ENCODE measurements at places on chromosomes 16 and 17.
A peak's percentile ranks its signal among the peaks of the same experiment; 100 is the strongest.

- no peak for DNase-seq
Measured at GRCh38 chr17:76645481-76645880, 1.9 kb upstream of the ST6GALNAC1 start.

DNA sequence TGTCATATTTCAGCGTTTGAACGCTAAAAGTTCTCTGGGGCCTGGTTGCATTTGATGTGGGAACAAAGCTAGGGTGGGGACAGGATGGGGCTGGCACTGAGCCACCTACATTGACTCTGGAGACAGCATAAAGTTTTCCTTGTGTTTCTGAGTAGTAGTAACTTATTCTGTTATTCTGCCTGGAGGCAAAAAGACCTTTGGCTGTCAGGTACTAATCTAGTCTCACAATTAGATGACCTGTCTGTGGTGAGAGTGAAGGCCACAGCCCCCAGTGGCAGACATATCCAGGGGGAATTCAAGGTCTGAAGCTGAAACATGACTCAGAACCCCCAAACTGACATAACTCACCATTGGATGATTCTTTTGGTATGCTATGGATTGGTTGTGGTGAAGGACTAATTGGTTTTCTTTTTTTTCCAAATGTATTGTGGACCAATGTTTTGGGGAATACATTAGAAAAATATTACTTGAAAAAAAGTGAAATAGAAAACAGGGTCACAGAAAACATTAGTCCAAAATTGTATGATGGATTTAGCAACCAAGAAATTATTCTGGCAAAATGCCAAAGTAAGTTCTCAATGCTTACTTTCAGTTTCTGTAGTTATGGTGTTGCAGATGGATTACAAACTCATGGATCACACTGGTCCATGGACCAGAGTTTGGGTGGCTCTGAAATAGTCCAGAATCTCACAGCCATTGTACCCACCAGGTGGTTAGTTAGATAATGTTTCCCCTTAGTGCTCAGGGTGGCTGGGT is 10.5 kb upstream of the SALL1 start:
- no peak for DNase-seq

DNA sequence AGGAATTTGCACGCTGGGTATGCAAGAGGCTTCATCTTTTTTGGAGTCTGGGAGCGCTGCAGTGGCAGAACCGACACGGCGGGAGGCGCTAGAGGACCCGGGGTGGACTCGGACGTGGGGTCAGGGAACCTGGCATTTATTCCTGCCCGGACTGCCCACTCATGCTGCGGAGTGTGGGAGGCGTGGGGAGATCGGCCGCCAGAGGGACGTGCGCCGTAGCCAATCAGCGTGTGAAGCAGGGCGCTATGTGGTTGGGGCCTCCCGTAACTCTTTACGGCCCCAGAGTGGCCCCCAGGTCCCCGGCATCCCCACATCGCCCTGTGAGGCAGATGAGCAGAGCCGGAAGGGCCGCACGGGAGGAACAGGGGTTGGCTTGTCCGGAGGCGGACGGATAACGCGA is 11.2 kb downstream of the FLYWCH2 start:
- no peak for DNase-seq

DNA sequence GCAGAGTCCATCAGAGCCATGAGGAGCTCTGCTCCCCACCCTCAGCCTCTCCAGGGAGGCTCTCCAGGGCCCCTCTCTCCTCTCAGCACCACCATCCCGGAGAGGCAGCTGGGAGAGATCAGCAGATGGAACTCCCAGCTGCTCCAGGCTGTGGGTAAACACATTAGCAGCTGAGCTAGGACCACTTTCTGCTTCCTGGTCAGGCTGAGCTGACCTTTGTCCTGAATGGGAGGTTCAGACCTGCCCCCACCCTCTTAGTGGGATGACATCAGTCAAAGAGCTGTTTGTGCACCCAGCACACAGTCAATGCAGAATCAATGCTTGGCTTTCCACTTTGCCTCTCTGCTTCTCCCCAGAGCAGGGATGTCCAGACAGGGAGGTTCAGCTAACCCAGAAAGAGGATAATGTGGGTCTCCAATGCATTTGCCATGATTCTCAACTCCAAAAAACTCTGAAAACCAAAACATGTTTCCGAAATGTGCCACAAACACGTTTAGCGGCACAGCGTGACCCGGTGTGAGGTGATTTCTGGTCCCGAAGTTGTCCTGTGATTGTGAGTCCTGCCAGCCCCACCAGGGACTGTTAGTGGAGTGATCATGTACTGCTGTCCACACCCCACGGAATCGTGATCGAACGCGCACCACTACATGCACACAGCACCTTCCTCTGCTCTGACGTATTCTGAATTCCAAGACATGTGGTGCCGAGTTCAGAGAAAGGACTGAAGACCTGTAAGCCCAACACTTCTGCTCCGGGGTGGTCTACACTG is 6.7 kb downstream of the GPR142 start:
- no peak for DNase-seq

GRCh38 chr17:30299000-30299399 is 7.3 kb upstream of the BLMH start:
- no peak for DNase-seq

DNA sequence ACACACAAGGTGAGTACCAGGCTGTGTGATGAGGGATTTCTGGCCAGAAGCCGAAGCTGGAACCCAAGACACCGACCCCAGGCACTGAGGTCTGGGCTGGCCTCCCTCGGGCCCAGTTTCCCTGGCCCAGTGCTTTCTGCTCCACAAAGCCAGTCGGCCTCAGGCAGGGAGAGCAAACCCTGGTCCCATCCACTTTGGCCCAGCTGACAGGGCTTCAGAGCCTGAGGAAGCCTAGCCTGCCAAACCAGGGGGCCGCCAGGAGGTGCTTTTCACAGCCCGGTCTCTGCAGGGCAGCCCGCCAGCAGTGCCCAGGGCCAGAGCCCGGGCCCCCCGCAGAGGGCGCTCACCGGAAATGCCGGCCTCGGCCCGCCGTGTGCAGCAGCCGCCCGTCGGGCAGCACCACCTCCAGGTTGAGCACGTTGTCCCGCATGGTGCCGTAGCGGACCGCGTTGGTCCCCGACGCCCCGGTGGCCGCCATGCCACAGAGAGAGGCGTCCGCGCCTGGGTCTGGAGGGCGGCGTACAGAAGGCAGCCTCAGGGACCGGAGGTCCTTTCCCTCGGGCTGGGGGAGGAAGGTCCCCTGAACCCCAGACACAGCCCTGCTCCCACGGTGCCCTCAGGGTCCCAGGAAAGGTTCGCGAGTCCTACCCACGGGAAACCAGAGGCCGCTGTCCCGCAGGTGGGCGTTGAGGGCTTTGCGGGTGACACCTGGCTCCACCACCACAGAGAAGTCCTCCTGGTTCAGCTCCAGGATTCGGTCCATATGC is 2.2 kb downstream of the LDHD start:
- DNase-seq: no peak

DNA sequence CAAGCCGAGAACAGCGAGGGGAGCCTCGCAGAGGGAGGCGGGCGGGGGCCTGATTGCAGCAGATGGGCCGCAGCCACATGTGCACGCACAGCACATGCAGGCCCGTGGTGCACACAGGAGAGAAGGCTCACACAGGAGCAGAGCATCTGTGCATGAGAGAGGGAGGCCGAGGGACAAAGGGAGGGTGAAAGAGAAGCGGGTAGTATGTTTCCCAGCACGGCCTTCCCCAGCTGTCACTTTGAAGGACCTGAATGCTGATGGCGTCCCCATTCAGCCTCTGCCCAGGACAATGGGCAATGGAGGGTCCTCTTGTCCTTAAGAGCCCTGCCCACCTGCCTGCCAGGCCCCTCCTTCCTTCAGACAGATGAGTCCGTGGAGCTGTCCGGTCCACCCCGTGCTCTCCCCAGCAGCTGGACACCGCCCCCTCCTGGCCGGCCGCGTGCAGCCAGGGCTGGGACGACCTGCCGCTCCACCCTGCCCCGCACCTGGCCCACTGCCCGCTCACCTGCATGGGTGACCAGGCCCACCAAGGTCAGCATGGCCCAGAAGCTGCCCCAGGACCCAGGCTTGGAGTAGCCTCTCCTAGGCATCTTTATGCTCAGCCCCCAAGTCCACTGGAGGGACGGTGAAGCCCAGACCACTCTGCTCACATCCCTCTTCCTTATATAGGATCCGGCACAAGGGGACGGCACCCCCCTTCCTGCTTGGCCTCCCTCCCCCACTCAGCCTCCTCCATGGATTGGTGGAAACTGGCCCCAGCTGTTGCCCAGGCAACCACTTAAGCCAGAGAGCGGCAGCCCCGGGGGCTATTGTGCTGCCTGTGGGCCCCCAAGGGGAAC is at the start of gene BTBD17:
Gene BTBD17, minus strand, starts transcription at position 639 of the 839 bp plus-strand sequence. Its CDS starts 49 bp downstream, at position 590.
- DNase-seq: no peak

DNA sequence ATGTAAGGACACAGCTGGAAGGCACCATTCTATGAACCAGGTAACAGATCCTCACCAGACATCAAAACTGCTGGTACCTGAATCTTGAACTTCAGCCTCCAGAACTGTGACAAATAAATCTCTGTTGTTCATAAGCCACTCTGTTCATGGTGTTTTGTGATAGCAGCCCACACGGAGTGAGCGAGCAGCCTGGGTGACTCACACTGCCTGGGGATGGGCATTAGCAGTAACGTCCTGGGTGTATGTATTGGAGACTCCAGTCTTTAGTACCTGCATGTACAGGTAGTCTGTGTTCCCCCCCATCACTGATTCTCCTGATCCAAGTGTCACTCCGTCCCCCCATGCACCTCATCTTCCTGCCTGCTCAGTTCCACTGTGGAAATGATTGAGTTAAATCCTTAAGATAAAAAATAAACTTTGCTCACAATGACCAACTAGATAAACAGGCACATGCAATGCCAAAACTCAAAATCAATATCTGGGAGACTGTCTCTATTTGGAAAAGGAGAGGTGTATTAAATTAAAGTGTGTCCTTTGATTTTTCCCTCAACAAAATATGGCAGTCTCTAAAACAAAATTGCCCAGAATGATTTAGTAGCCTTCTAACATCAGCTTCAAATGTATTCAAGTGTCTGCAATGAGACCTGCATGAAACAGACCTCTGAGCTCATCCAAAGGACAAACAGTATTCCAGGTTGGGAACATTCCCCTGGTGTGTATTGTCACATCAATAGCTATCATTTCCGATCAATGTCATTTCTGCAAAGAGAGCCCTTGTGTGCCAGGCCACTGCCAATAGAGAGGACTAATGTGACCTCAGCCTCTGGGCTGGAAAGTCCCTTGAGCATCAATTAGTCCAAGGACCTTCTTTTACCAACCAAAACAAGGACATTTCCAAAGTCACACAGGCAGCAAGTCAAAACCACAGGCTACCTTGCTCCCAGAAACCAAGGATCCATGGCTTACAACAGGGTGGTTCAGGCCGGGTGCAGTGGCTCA is 12.2 kb upstream of the VAT1L start:
- no peak for DNase-seq

GRCh38 chr17:40316571-40317344 is 7.8 kb downstream of the RARA start:
- no peak for DNase-seq

DNA sequence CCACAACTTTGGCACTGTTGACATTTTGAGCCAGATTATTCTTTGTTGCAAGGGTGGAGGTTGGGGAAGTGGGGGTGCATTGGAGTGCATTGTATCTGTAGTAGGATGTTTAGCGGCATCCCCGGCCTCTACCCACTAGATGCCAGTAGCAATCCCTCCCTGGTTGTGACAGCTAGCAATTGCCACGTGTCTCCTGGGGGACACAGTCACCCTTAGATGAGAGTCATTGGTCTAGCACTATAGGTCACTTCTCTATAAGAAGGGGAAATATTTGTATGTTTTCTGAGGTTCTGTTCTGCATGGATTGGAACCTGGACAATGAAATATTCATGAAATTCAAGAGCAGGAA is 32.4 kb downstream of the MSI2 start:
- no peak for DNase-seq

DNA sequence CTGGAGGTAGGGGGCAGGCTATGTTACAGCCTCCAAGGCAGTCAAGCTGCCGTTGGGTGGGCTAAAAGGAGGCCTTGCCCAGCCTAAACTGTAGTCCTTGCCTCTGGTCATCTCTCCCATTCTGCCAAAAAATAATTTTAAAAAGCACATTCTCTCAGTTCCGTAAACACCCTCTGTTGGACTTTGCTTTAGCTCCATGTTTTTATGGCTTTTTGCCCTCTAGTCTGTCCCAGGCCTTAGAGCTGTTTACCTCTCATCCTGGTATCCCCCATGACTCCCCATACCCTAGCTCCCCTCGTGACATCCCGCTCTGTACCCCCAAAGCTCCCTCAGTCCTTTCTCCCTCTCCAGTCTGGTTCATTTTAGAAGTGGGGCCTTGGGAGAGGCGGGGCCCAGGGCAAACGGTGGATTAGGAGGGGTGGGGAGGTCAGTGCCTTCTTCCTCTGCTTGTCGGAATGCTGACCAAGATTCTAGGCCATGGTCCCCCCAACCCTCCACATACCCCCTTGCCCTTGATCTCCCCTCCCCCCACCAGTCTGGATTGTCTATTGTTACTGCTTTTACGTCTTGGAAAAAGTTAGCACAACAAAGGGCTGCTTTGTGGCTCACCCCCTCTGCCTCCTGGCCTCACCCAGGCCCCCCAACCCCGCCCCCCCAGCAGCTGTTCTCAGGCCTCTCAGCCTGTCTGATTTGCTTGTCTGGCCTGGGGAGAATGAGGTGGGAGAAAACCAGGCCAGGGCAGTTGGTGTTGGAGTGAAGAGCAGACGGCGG is 18.4 kb downstream of the GJD3 start:
- DNase-seq: no peak

GRCh38 chr16:27642756-27643155 is 92.8 kb downstream of the KATNIP start:
- DNase-seq: peak; percentile 7

GRCh38 chr17:65208717-65209116 is 71.5 kb downstream of the RGS9 start:
- DNase-seq: no peak

- DNase-seq: no peak
Measured at GRCh38 chr17:60077226-60077625, 1.5 kb downstream of the HEATR6 start.

DNA sequence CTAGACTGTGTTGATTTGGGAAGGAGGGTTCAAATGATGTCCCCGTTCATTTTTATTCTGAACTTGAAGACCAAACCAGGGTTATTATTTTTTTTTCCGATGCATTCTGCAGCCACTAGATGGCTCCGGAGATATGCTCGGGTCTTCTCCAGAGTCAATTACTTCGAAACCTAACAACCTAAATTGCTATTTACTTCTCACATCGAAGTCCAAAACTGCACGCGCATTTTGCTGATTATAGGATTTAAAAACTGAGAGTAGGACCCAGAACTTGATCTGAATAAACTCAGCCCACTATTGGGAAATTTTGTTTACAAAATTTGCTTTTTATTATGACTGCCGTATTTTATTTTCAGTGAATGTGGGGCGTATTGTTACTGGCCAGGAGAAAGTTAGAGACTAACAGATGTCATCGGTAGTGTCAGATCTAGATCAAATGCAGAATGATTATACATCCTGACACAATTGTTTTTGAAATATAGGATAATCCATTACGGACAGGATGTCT is 263.8 kb downstream of the HS3ST3A1 start:
- peak; percentile 43 for DNase-seq

GRCh38 chr17:27575096-27575911 is 55.7 kb upstream of the LGALS9 start:
- DNase-seq: no peak
